ENCODE measurements at places on chromosomes 1 and 21.

- no peak for DNase-seq
These were observed 1.6 kb downstream of the CASZ1 start for GRCh38 chr1:10794724-10795275.

- DNase-seq: no peak
These were observed 5.1 kb downstream of the LAMB3 start for GRCh38 chr1:209647156-209647555.

DNA sequence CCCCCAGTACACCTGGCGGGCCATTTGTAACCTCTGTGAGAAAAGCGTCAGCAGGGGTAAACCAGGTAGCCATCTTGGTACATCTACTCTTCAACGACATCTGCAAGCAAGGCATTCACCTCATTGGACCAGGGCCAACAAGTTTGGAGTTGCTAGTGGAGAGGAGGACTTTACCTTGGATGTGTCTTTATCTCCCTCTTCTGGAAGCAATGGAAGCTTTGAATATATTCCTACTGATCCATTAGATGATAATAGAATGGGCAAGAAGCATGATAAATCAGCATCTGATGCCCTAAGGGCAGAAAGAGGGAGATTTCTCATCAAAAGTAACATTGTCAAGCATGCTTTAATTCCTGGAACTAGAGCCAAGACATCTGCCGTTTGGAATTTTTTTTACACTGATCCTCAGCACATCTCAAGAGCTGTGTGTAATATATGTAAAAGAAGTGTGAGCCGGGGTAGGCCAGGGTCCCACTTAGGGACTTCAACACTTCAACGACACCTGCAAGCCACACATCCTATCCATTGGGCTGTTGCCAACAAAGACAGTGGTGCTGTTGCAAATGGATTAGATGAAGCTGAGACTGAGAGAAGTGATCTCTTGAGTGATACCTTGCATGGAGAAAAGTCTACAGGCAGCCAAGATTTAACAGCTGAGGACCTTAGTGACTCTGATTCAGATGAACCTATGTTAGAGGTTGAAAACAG is 2.7 kb downstream of the ZBED6 start:
- DNase-seq: no peak

DNA sequence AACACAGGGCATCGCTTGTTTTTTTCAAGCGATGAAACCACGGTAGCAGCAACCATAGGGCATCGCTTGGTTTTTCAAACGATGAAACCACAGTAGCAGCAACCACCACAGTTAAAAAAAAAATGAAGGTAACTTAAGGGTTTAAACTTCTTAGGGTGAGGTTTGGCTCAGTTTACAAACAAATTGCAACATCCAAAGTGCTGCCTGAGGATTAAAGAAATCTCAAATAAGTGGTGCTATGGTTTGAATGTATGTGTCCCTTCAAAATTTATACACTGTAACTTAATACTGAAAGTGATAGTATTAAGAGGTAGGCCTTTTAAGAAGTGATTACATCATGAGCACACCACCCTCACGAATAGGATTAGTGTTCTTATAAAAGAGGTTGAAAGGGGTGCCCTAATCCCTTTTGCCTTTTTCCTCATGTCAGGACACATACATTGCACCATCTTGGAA is 6.4 kb upstream of the GBP5 start:
- DNase-seq: no peak

GRCh38 chr1:179786815-179787685 is 44.0 kb downstream of the FAM163A start:
- DNase-seq: no peak

DNA sequence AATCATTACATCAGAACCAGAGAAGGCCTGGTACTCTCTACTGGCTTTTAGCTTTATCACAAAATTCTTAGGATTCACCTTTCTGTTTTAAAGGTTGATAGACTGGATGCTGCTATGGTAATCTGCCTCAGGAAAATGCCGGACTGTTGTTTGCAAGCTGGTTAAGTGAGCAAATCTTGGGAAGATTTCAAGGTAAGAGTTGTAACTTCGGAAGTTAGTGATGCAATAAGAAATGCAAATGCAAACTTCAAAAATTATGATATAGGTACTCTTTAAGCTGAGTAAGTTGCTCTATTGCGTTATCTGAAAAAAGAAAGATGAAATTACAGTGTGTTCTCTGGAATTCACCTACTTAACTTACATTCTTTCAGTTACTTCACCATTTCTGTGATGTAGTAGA is 4.4 kb upstream of the SLC16A1 start:
- no peak for DNase-seq

DNA sequence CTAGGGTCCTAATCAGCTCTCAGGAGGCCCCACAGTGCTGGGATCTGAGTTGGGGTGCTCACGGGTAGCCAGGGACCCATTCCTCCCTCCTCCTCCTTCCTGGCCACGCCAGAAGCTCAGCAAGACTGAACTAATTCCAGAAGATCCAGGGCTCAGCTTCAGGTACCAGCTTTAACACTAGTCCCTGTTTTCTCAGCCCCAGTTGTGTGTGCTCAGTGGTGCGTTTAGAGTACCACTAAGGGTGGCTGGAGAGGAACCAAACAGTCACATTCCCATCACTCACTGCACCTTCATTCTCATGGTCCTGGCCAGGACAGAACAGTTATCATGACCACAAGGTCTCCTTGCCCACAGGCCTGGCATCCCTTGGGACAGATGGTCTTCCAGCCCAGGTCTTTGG is 20.8 kb downstream of the PKP1 start:
- DNase-seq: no peak

DNA sequence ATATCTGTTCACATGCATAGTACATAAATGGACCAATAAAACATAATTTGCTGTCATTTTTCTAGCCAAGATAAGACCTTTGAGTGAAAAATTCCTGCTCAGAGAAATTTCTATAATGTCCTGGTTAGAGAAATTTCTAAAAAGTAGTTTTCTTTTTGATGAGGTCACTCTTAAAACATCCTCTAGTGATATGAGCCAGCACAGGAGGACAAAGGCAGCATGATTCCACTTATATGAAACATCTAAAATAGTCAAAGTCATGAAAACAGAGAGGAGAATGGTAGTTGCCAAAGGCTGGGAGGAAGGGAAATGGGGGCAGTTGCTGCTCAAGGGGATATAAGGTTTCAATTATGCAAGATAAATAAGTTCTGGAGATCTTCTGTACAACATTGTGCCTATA is 239.4 kb downstream of the BACH1 start:
- DNase-seq: no peak

- no peak for DNase-seq
These were observed 41.2 kb downstream of the DMAP1 start for GRCh38 chr1:44254392-44254910.

GRCh38 chr1:14666373-14666772 is 67.9 kb downstream of the KAZN start:
- DNase-seq: no peak

DNA sequence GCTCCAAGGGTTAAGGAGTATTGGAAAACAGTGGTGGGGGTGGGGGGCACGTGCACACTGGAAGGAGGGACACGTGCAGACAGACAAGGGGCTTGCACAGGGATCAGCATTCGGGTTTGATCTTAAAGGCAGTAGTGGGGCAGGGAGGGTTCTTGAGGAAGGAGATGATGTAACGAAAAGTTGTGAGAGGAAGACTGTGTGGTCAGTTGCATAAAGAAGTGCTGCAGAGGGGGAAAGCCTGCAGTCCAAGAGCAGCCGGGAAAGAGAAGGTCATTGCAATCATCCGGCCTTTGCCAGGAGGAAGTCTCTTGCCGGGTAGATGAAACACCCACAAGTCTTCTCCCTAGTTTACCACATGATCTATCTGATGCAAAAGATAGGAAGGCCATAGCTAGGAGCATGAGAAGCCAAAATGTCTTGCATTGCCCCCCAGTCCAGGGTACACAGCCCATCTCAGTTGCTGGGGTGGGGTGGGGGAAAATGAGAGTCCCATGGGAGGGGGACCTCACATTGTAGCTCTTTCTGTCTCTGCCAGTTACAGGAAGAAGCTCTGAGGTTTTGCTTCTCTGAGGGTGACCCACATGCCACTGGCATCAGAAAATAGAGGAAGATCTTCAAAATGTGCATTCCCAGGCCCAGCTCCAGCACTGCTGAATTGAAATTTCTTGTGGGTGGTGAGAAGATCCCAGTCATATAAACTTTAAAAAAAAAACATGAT is 202.5 kb upstream of the RAB4A start:
- DNase-seq: no peak

DNA sequence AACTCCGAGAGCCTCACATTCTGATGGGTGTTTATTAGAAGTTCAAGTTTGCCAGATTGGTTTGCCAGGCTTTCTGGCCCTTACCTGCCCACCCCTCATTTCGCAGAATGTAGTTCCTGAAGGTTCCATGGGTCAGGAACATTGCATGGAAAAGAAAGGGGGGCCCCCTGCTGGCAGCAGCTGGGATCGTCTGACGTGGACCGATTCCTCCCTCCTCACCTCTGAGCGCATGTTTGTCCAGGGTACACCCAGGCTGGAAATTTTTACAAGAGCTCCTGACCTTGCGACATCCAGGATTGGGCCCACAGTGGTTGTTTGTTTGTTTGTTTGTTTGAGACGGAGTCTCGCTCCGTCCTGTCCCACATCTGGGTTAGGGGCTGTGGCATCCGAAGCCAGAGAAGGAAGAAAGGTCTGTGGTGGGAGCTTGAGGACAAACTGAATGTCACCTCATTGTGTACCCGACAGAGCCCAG is 126.0 kb upstream of the TMEM51 start:
- DNase-seq: peak; percentile 11

DNA sequence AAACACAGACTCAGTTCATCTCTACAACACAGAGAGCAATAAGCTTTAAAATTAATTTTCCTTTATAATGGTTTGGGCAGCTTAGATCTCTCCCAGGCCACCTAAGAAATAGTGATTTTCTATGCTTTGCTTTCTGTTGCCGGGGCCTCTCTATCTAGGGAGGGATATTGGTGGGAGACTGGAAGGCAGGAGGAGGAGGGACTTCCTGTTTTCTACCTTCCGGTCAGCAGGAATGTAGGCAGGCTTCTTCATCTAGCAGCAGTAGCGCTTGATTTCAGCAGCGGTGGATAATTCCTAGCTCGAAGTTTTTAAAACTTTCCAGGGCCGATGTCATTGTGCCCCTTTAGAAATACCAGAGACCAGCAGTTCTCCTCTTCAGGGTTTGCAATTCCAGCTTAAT is 5.1 kb upstream of the DESI2 start:
- DNase-seq: no peak

DNA sequence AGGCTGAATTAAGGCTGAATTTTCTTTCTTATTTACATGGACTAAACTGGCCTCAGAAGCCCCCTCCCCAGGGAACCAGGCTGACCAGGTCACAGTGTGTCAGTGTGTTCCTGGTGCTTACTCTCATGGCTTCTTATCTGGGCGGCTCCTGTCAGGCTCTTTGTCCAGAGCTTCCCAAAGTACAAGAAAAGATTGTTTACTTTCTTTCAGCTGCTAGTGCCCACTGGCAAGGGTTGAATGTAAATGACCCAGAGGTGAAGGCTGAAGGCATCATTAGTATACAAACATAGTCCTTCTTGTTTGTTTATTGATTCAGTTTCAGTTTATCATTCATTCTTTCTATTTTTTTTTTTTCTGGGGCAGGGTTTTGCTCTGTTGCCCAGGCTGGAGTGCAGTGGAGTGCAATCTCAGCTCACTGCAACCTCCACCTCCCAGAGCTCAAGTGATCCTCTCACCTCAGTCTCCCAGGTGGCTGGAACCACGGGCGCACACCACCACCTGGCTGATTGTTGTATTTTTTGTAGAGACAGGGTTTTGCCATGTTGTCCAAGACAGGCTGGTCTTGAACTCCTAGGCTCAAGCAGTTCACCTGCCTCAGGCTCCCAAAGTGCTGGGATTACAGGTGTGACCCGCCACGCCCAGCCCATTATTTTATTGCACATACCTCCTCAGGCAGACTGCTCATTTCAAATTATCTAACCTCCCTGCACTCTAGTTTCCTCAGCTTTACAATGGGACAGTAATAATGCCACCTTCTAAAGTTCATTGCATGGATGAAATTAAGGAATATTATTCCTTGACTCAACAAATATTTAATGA is 9.8 kb upstream of the KDM4A start:
- no peak for DNase-seq

GRCh38 chr21:37463083-37463801 is 96.7 kb downstream of the DYRK1A start:
- no peak for DNase-seq

GRCh38 chr1:215779729-215780128 is 212.6 kb downstream of the KCTD3 start:
- DNase-seq: no peak

DNA sequence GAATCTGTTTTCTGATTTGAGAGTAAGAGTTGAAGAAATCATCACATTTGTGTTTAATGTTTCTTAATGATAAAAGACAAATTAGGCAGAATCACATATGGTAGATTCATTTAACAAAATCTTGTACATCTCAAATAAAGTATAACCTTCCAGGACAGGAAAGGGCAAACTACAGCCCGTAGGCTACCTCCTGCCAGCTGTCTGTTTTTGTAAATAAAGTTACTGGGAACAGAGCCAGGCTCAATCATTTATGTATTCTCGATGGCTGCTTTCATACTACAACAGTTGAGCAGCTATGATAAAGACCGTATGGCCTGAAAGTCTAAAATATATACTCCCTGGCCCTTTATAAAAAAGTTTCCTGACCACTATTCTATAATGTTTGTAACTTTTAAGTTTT is 204.1 kb downstream of the COL24A1 start:
- no peak for DNase-seq

DNA sequence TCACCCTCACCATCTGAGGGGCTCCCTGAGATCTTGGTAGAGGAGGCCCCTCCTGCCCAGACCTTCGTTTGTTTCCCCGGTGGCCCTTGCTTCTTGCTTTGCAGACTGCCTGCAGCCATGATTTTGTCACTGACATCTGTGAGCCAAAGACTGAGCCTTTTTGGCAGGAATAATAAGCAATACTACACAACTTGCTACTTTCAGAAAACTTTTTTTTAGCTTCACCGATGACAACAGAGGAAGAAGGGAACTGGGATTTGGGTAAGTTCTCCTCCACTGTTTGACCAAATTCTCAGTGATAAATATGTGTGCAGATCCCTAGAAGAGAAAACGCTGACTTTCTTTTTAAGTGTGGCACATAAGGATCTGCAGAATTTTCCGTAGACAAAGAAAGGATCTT is 11.7 kb upstream of the CD101 start:
- DNase-seq: no peak

GRCh38 chr1:24344090-24344742 is 25.1 kb downstream of the GRHL3 start:
- DNase-seq: no peak

DNA sequence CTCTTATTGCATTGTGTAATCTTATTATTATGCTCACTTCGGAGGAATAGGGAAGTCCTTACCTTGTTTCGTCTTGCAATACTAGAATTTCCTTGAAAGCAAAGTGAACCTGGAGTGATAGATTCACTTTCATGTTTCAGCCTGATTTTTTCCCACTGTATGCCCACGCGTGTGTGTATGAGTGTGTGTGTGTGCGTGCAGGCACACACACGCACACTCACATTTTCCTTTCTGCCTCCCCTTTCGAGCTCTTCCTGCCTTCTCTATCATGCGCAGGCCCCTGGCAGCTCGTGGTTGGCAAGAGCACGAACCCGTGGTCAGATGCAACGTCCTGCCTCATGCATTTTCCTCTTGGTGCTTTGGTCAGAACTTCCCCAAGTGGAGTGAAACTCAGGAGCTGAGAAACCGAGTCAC is at the start of gene GCSAML:
Gene GCSAML, plus strand, starts transcription at position 366 of the 414 bp plus-strand sequence. CDS start 58 bp downstream, outside the sequence.
- DNase-seq: peak; percentile 3

- DNase-seq: no peak
These were observed 244.0 kb downstream of the RHOU start for GRCh38 chr1:228979325-228979699.

GRCh38 chr1:215905493-215906115 is 338.5 kb downstream of the KCTD3 start:
- no peak for DNase-seq

All from stimulated activated CD4-positive, alpha-beta T cell treated with anti-CD3 and anti-CD28 coated beads, Interleukin-12 subunit alpha, Interleukin-12 subunit beta, amount 100 ng/mL, for 4 hours (primary cell).